Activated T-cell treated with anti-CD3 and anti-CD28 coated beads for 48 hours (primary cell): ENCODE measurements at places on chromosomes 7 and 10.

GRCh38 chr7:1632916-1633785 lies 36.9 kb upstream of the ELFN1 start:
- DNase-seq, result no peak

GRCh38 chr10:124875596-124875995 lies 66.3 kb upstream of the ZRANB1 start:
- no peak for DNase-seq

GRCh38 chr7:73342645-73343044 lies 14.7 kb downstream of the FKBP6 start:
- DNase-seq, result no peak

GRCh38 chr10:21487416-21488180 lies 37.9 kb downstream of the SKIDA1 start:
- DNase-seq, result no peak
